ENCODE measurements at places on chromosomes 6 and 20. TPM values are rescaled to one million over a fixed set of nuclear protein-coding genes. Genes with fewer than 3 reads are reported as not detected.

- H3K27ac ChIP-seq = no peak overlapping the region
- H3K27me3 ChIP-seq = no peaks in the 10 kb centered on the region
- no peaks in the 10 kb centered on the region for H3K4me1 ChIP-seq
- H3K36me3 ChIP-seq = no peaks in the 10 kb centered on the region
Observed at GRCh38 chr6:77536701-77537100, 73.4 kb upstream of the HTR1B start.

DNA sequence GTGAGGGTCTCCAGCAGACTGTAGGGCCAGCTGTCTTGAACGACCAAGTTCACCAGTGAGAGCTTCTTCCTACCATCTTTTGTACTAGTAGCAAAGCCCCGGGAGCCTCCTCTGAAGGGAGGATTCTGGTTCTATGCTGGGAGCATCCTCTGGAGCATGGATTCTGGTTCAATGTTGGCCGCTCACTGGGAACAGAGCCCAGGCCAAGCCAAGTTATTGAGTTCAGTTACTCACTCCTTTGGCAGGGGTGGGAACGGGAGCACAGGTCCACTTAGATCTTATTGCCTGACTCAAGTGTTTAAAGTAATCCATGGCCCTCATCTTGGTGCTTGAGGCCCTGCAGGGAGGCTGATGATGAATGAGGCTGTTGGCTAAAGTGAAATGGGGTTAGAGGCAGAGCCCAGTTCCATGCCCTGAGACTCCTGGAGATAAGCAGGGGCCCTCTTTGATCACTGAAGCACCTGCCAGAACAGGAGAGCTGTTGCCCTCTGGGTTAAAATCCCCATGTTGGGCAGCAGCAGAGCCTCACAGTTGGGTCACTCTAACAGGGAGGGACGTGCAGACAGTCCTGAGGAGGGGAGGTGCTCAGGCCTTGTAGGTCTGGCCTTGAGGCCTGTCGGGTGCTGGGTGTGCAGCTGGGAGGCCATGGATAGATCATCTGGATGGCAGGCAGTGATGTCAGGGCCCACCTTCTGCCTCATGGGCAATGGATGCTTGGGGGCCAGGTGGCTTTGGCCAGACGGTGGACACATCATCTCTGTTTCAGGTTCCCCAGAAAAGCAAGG, 98.3 kb upstream of the SYNDIG1 start:
- no peaks in the 10 kb centered on the region for H3K36me3 ChIP-seq
- DNase-seq = no peak
- H3K4me1 ChIP-seq = no peaks in the 10 kb centered on the region
- no peak overlapping the region for H3K27ac ChIP-seq

- H3K27ac ChIP-seq = no peak overlapping the region
- H3K36me3 ChIP-seq = no peaks in the 10 kb centered on the region
- H3K4me1 ChIP-seq = peaks cover 3% of the 10 kb centered on the region
- DNase-seq = no peak
Observed at GRCh38 chr20:19835533-19836222, 77.6 kb downstream of the RIN2 start.

The TGM3 gene
- total RNA-seq = not detected

DNA sequence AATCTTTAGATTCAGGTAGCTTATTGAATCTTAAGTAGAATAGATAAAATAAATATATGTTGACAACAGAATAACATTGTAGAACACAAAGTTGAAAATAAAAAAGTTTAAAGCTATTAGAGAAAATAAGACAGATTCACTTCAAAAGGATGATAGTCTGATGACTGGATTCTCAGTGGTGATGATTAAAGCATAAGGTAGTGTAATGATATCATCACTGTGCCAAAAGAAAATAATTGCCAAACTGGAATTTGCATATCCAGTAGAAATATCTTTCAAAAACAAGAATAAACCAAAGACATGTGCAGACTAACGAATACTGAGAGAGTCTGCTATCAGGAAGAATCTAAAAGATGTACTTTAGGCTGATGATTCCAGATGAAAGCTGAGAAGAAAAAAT, 30.2 kb downstream of the ENPP1 start:
- peak; percentile 51 for DNase-seq
- H3K27me3 ChIP-seq = no peaks in the 10 kb centered on the region
- no peak overlapping the region for H3K4me3 ChIP-seq
- no peak overlapping the region for H3K27ac ChIP-seq
- H3K4me1 ChIP-seq = peaks cover 9% of the 10 kb centered on the region
- H3K36me3 ChIP-seq = no peaks in the 10 kb centered on the region

GRCh38 chr6:25054469-25054868, 118.7 kb upstream of the RIPOR2 start:
- no peaks in the 10 kb centered on the region for H3K36me3 ChIP-seq
- peak overlapping the region; percentile 84 for H3K27ac ChIP-seq
- no peaks in the 10 kb centered on the region for H3K27me3 ChIP-seq
- peak; percentile 88 for DNase-seq
- peaks cover 32% of the 10 kb centered on the region for H3K4me1 ChIP-seq

The PGC gene
- total RNA-seq = not detected

DNA sequence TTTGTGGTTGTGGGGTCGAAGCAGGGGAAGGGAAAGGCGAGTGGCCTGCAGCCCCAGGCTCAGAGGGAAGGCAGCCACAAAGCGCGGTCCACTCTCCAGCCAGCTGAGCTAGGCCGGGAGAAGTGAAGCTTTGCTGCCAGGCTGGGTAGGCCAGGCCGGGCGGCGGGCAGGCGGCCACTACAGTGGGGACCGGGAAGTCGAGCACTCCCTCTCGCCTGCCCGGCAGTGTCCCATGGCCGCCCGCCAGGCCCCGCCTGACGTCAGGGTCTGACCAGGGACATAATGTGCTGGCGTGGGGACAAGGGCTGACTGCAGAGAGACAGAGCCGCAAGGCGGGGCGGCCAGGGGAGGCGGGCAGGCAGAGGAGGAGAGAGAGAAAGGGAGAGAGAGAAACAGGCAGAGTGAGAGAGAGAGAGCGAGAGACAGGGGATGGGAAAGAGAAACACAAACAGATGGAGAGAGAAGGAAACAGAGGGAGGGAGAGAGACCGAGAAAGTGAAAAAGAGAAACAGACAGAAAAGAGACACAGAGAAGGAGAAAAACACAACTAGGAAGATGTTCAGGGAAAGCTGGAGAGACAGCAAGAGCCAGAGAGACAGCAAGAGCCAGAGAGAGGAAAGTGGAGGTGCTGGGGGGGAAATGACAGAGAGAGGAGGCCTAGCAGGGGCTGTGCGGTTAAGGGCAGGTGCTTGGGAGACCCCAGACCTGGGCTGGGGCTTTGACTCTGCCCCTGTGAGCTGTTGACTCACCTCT, 94.5 kb upstream of the PTPN1 start:
- peak overlapping the region; percentile 43 for H3K4me3 ChIP-seq
- peak; percentile 94 for DNase-seq
- no peaks in the 10 kb centered on the region for H3K36me3 ChIP-seq
- no peaks in the 10 kb centered on the region for H3K27me3 ChIP-seq
- peak overlapping the region; percentile 71 for H3K27ac ChIP-seq

DNA sequence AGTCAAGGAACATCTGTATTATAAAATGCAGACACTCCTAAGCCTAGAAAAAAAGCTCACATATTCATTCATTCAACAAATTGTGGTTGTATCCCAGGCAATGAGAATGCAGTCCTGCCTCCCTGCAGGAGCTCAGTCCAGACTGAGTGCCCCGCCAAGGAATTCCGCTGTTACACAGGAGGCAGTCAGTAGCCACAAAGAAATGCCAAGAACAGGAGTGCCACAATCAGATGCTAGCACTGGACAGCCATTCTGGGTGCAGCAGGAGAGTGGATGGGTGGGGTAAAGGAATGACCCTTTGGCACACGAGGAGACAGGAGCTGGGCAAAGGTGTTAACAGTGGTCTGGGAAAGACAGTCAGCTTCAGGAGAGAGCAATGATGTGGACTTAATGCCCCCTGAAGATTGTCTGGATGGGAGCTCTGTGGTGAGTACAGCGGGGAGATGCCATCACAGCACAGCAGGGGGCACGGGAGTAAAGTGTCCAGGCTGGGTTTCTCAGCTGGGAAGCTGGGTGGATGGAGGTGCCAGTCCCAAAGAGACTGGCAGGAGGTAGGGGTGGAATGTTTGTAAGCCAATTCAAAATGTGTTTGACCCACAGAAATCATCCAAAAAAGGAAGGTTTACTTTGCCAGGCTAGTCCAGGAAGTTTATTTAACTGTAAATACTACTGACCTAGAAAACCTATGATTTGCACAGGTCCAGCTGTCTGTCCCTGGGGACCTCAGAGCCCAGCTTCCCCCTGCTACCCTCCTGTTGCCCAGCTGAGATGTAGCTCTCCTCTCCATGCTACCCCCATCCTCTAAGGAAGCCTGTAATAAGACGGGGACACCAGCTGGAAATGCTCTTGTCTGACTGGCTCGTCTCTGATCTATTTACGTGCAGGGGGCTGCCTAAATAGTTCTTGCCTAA, 84.1 kb downstream of the SLC23A2 start:
- H3K36me3 ChIP-seq = no peaks in the 10 kb centered on the region
- no peak overlapping the region for H3K4me3 ChIP-seq
- no peaks in the 10 kb centered on the region for H3K27me3 ChIP-seq
- H3K27ac ChIP-seq = no peak overlapping the region

The CRISP2 gene
- not detected for total RNA-seq

- H3K4me3 ChIP-seq = peak overlapping the region; percentile 19
- no peaks in the 10 kb centered on the region for H3K27me3 ChIP-seq
- peaks cover 19% of the 10 kb centered on the region for H3K4me1 ChIP-seq
- H3K36me3 ChIP-seq = no peaks in the 10 kb centered on the region
- DNase-seq = peak; percentile 48
- peak overlapping the region; percentile 16 for H3K27ac ChIP-seq
Observed at GRCh38 chr6:14440940-14441781, 323.6 kb downstream of the CD83 start.

The RNF144B gene
- 3.5 TPM for total RNA-seq

The OR12D3 gene
- not detected for total RNA-seq
